ENCODE measurements at places on chromosomes 1 and 21. TPM values are rescaled to one million over a fixed set of nuclear protein-coding genes. Genes with fewer than 3 reads are reported as not detected.

The PLA2G2D gene
- 0.10 TPM for total RNA-seq

The HSPG2 gene
- total RNA-seq, result 31.3 TPM

The RAB7B gene
- total RNA-seq, result 0.74 TPM

- peak; percentile 84 for DNase-seq
These were observed 402 bp upstream of the AK4 start for GRCh38 chr1:65147424-65148177.

GRCh38 chr1:236018885-236019453, 45.9 kb downstream of the NID1 start:
- DNase-seq, result peak; percentile 89

DNA sequence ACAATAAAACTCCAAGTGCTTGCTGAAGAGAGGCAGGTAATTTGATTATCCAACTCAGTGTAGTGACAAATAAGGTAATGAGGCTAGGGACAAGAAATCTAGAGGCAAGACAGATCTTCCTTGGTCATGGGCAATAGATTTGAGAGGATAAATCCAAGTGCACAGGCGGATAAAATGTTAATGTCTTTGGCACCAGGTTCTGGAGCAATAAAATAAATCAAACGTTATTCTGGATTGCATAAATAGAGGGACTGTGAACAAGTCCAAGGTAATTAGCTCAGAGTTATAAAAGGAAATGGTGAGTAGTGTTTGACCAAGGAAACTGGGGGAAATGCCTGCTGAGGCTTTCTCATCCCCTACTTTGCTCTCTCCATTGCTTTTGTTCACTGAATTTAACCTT, 329.3 kb upstream of the PROX1 start:
- DNase-seq, result no peak

GRCh38 chr1:20350421-20350820, 59.7 kb downstream of the VWA5B1 start:
- DNase-seq, result no peak

DNA sequence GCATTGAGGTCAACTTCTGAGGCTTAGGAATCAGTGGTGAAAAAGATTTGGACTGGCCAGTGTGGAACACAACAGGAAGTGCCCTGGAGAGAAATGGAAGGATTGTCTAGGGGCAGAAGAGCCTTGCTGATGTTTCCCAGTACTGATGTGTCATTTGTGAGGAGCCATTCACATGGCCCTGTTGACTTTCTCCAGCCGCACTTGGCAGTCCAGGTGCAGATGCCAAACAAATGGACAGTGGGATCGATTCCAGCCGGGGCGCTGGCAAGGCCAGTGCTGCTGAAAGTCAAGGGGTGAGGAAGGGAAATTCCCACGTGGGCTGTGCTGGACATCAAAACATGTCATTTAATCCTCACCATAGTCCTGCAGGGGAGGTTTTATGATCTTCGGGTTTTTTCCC, 4.9 kb upstream of the TRIM63 start:
- peak; percentile 88 for DNase-seq

DNA sequence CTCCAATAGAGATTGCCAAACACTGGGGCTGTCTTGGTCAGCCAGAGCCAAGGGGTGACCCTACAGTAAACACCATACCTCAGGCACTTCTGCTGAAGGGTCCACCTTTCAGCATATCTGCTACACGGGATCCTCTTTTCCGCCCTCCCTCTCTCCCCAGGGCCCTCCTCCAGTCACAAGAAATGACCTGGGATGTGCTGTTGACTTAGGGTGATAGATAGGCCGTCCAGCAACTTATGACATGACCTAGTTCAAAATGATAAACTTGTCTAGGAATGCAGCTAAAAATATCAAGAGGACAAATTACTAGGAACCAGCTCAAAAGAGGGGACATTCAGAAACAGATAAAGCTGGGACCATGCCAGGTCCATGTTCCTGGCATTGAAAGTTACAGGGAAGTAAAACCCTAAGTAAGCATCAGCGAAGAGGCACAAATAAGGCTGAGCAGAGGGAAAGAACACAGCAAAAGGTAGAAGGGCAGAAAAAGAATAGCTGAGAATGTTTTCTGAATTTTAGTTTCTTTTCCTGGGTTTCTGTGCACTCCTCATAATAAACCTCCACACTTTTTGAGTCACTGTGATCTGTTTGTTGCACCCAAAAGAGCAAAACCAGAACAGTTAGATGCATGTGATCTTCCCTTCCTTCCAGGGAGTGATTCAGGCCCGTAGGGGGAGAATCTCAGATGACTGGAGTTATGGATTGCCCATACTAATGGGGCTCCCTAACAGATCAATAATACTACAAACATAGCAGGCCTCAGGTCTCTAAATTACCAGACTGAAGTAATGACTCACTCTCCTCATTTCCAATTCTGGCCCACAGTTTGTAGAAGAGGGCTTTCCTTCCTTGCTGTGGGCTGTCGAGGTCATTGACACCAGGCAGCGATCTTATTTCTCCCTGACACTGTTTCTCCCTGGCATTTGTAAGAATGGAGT, 48.9 kb upstream of the F3 start:
- DNase-seq, result no peak

Measured in right lobe of liver (tissue), 6 donors.